Iris pigment epithelial cell (primary cell): ENCODE measurements at places on chromosomes 1 and 21.
A peak's percentile ranks its signal among the peaks of the same experiment; 100 is the strongest.

GRCh38 chr1:75233302-75233929, 99.2 kb downstream of the LHX8 start:
- DNase-seq = peak; percentile 40

- no peak for DNase-seq
Observed at GRCh38 chr1:223405507-223405906, 12.3 kb downstream of the CCDC185 start.

- DNase-seq = no peak
Observed at GRCh38 chr21:34086887-34087306, 13.5 kb downstream of the MRPS6 start.

GRCh38 chr1:100868364-100868995, 26.2 kb downstream of the EXTL2 start:
- DNase-seq = peak; percentile 83

- DNase-seq = peak; percentile 95
Observed at GRCh38 chr1:60265560-60266535, 192.3 kb upstream of the C1orf87 start.

DNA sequence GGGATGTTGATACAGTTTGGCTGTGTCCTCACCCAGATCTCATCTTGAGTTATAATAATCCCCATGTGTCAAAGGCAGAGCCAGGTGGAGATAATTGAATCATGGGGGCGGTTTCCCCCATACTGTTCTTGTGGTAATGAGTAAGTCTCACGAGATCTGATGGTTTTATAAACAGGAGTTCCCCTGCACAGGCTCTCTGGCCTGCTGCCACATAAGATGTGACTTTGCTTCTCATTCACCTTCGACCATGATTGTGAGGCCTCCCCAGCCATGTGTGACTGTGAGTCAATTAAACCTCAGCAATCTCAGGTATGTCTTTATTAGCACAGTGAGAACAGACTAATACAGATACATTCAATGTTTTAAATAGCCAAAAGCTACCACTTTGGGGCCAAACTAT, 41.1 kb downstream of the SLC35F3 start:
- no peak for DNase-seq

- peak; percentile 75 for DNase-seq
Observed at GRCh38 chr1:21255284-21255942, 34.9 kb downstream of the ECE1 start.

GRCh38 chr1:112431038-112431437, 35.0 kb downstream of the CTTNBP2NL start:
- DNase-seq = no peak

GRCh38 chr1:214332946-214333798, 52.2 kb downstream of the SMYD2 start:
- DNase-seq = peak; percentile 59

- DNase-seq = no peak
Observed at GRCh38 chr1:184456189-184456588, 69.4 kb downstream of the C1orf21 start.

DNA sequence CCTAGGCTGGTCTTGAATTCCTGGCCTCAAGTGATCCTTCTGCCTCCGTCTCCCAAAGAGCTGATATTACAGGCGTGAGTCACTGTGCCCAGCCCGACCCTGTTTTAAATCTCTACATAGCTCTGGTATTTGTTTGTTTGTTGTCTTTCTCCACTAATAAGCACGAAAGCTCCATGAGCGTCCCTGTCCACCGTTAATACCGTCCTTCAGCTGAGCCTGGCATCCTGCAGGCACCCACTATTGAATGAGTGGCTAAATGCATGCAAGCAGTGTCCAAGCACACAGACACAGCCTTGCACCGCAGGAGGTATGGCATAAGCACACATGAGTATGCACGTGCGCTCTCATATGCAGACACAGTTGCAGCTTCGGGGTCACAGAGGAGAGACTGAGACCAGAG, 4.5 kb upstream of the COL16A1 start:
- peak; percentile 50 for DNase-seq

- peak; percentile 58 for DNase-seq
Observed at GRCh38 chr1:109248797-109249629, at the start of gene CELSR2. CELSR2 (plus strand) TSS chr1:109249539; CDS start chr1:109250080, 541 bp downstream.

GRCh38 chr1:8023287-8023994, 2.7 kb downstream of the ERRFI1 start:
- peak; percentile 20 for DNase-seq

- DNase-seq = peak; percentile 83
Observed at GRCh38 chr1:27789540-27790041, 16.6 kb downstream of the STX12 start.

- DNase-seq = no peak
Observed at GRCh38 chr1:183954496-183954895, 83.0 kb downstream of the COLGALT2 start.

DNA sequence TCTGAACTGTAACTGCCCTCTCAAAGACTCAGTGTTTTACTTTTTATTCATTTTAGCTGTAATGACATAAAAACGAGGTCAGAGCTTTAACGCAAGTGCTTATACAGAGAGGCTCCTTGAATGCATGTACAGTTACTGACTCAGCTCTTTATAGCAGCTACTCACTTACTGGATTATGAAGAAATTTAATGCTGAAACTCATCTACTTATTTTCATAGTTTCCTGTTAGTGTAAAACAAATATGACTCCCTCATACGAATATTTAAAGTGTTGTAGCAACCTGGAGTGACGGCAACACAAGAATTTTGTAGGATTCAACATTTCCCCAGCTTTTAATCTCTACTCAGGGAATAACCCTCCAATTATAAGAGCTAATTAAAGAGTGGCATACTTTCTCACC, 32.7 kb downstream of the ADSS2 start:
- peak; percentile 38 for DNase-seq

DNA sequence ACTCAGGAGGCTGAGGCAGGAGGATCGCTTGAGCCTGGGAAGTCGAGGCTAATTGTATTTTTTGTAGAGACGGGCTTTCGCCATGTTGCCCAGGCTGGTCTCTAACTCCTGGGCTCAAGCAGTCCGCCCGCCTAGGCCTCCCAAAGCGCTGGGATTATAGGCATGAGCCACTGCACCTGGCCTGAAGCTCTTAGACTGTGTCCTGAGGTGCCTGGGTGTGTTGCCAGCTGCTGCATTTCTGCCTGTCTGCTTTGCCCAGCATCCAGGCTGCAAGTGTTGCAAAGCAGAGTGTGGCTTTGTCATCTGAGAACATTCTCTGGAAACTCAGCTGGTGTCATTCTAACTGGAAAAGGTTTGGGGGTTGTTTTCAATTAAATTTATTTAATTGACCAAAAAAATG, 105.0 kb downstream of the HUNK start:
- DNase-seq = no peak

GRCh38 chr1:113191579-113192076, 118.6 kb downstream of the LRIG2 start:
- no peak for DNase-seq

DNA sequence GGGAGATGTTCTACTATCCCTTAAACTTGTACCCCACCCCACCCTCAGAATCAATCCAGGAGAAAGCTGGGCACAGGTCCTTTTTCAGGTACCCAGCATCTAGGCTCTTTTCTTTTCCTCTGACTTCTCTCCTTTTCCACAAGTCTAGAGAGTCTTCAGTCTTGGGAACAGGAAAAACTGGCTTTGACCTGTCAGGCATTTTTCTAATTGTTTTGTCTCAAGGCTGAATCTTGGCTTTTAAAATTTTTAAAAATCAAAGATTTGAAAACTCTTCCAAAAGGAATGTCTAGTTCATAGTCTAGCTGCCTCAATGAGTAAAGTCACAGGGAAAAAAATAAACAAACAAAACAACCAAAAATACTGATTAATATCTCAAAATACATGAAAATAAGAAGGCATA, 161.5 kb downstream of the HFM1 start:
- DNase-seq = no peak

GRCh38 chr1:68047659-68048026, 2.8 kb downstream of the DIRAS3 start:
- DNase-seq = no peak

- DNase-seq = peak; percentile 81
Observed at GRCh38 chr1:41516168-41517061, 31.9 kb upstream of the EDN2 start.

GRCh38 chr1:41539999-41540398, 55.5 kb upstream of the EDN2 start:
- DNase-seq = no peak

DNA sequence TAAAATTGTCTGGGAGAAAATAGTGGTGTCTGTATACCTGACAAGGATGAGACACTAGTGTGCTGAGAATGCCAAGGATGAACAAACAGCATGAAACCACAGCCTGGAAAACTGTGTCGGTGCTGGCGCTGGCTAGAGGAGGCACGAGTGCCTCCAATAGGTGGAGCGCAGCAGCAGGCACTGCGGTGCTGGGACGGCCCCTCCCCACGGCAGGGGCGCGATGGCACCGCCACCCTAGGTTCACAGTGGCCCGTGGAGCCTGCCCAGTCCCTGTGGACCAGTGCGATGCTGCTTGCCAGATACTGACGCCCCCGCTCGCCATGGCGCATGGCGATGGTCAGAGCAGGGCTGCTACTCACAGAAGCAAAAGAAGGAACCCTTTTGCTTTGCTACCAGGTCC, 6.8 kb downstream of the CFAP410 start:
- no peak for DNase-seq

- DNase-seq = no peak
Observed at GRCh38 chr1:997713-997992, 2.2 kb downstream of the HES4 start.

DNA sequence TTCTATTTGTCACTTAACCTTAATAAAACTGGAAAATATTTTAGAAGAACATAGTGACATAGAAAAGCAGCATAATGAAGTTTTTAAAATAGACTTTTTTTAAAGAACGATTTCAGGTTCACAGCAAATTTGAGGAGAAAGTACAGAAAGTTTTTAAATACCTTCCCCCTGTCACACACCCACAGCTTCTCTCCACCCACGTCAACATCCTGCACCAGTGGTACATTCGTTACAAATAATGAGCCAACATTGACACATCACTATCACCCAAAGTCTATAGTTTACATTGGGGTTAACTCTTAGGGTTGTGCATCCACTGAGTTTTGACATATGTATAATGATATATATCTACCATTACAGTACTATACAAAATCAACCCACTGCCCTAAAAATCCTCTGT, 3.0 kb upstream of the SLC35F3 start:
- DNase-seq = no peak

- DNase-seq = no peak
Observed at GRCh38 chr1:43507296-43508295, 23.1 kb upstream of the PTPRF start.

GRCh38 chr21:45853703-45854342, 127.7 kb upstream of the COL6A1 start:
- DNase-seq = no peak

DNA sequence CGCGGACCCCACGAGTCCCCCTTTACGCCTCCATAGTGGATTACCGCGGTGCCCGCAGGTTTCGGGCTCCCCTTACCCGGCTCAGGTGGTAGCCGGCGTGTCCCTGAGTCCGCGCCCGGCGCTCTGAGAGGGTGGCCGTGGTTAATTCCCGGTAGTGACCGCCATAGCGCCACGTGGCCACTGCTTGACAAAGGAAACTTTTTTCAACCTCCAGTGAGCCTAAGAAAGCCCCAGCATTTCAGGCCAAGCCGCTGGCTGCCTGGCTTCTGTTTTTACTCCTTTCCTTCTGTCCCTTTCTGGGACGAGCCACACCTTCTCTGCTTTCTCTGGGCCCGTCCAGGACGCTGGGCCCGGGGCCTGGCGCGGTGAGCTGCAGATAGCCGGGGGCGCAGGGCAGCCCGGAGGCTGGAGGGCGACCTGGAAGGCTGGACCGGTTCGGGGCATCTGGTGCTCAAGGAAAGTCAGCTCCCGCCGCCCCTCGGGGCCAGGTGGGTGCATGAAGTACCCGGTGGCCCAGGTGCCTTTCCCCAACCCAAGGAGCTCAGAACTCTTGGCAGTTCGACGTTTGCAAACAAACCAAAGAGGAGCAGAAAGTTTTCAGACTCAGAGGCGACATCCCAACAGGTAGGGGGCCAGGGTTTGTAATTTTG, 540 bp upstream of the C1orf198 start:
- no peak for DNase-seq

- DNase-seq = peak; percentile 47
Observed at GRCh38 chr1:11478571-11479374, at the start of gene DISP3. DISP3 (plus strand) TSS chr1:11479155; CDS start chr1:11500993, 21,838 bp downstream.

DNA sequence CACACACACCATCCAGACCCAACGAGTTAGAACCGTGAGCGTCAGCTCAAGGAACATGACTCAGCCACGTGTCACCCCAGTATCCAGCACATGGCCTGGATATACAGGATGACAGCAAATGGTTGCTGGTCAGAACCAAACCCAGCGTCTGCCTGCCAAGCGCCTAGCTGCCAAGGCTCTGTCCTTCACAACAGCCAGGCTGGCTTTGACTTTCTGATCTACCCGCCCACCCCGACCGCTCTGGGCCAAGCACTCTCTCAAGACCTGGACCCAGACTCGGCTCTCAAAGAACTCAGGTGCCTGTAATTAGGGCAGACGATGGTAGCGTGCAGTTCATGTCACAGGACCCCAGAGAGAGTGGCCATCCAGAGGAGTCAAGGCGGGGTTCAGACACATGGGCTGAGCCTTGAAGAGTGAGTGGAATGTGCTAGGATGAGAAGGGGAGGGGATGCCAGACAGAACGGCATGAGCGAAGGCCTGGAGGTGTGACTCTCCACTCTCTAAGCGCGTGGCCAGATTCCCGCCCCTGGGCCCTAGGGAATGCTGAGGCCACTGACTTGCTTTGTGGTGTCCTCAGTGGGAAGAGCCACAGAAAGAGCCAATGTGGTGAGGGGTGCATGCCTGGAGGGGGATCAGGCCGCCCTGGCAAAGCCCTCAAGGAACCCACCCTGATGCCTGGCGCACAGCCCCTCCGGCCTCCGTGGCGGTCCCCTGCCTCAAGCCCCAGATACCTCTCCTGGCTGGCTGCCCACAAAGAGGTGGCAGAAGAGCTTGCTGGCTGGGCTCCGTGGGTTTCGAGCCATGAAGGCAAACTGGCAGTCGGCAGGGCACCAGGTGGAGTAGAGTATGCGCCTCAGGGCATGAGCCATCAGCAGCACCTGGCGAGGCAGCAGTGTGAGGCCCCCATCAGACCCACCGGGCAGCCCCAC, 7.0 kb downstream of the SH2D5 start:
- peak; percentile 63 for DNase-seq

- no peak for DNase-seq
Observed at GRCh38 chr1:158818560-158818959, 12.6 kb upstream of the MNDA start.

GRCh38 chr1:39955547-39956539, 898 bp downstream of the MFSD2A start:
- DNase-seq = peak; percentile 65

DNA sequence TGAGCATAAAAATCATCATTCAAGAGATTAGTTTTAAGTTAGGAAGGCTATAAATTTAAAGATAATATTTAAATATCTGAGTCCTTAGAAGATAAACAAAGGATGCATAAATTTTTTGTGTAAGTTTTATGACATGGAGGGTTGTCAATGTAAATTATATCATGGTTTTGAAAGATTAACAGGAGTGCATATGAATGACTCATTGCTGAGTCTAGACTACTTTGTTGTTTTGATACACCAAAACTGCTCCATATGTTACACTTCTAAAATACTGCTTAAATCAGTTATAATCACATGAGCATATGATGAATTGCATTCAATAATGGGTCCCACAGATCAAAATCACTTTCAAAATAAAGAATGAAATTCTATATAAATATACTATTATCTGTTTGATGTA, 312.5 kb downstream of the KCNT2 start:
- peak; percentile 67 for DNase-seq
